Pons (tissue), 1 donor: ENCODE measurements at places on chromosomes 4 and X.

- no peak for DNase-seq
These were observed 214.1 kb upstream of the ATP6AP2 start for GRCh38 chrX:40366661-40367060.

DNA sequence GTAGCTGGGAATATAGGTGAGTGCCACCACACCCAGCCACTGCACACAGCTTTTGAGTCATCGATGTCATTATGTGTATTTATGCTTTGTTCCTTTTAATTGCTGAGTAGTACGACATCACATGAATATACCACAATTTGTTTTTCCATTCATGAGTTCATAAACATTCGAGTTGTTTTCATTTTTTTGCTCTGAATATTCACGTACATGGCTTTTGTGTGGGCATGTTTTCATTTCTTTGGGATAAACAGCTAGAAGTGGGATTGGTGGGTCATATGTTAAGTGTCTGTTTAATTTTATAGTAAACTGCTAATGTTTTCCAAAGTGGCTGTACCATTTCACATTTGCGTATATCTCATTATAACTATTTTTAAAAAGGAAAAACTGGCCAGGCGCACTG, 45.1 kb upstream of the KDR start:
- no peak for DNase-seq

- no peak for DNase-seq
These were observed 7.6 kb upstream of the CCNQ start for GRCh38 chrX:153606503-153606902.

- DNase-seq, result no peak
These were observed 1.1 kb upstream of the SPARCL1 start for GRCh38 chr4:87530229-87530628.
